ENCODE measurements at places on chromosomes 6 and 20.

DNA sequence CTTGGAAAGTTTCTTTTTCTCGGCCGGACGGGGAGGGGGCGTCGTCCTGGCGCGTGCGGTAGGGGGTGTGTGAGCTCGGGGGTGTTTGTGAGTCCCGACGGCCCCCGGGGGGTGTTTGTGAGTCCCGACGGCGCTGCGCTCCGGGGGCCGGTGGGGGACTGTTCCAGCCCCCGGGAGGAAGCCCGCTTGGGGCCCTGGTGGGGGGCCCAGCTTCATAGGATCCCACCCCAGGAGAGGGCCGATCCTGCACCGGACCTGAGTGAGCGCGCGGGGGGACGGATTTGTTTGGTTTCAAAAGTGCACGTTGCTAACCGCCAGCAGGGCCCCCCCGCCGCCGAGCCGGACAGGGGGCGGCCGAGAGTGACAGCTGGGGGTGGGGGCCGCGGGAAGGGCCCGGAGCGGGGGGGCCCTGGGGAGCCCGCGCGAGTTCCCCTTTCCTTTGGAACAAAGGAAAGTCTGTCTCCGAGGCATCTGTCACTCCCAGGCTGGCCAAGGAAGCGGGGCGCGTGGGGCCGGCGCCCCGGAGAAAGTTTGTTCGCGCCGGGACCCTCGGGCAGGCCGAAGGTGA, 485 bp downstream of the TGIF2 start:
- no peak for DNase-seq

GRCh38 chr6:45436544-45437438, 59.1 kb upstream of the SUPT3H start:
- no peak for DNase-seq

- no peak for DNase-seq
Observed at GRCh38 chr6:76771059-76771634, 692.1 kb downstream of the HTR1B start.

- no peak for DNase-seq
Observed at GRCh38 chr6:141164042-141164743, 968.5 kb upstream of the GJE1 start.

- DNase-seq = peak; percentile 25
Observed at GRCh38 chr6:109978174-109979032, at the start of gene GPR6. Gene GPR6, plus strand, starts transcription at chr6:109978311. Its CDS starts 802 bp downstream, at chr6:109979113.

- DNase-seq = no peak
Observed at GRCh38 chr20:18215566-18215965, 72.8 kb upstream of the ZNF133 start.

DNA sequence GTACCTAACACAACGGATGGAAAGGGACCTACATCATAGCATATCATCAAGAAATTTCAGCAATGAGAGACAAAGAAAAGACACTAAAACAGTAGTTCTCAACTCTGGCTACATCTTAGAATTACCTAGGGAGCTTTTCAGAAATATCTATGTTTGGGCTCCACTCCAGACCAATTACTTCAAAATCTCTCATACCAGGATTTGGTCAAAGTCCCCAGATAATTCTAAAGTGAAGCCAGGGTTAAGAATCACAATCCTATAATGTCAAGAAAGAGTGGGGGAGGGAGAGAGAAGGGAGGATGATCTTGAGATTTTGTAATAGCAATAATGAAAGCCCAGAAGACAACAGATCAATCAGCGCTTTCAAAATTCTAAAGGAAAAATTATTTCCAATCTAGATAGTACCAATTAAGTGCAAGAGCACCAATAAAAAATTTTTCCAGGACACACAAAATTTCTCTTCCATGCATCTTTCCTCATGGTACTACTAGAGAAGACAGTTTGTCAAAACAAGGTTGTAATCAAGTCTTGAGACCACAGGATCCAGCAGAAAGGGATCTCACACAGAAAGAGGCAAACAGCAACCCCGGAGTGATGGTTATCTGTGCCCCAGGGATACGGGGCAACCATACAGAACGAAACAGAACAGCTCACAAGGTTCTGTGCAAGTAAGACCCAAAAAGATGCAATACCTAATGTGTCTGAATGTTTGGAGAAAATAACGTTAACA, 152.9 kb upstream of the DST start:
- DNase-seq = no peak

DNA sequence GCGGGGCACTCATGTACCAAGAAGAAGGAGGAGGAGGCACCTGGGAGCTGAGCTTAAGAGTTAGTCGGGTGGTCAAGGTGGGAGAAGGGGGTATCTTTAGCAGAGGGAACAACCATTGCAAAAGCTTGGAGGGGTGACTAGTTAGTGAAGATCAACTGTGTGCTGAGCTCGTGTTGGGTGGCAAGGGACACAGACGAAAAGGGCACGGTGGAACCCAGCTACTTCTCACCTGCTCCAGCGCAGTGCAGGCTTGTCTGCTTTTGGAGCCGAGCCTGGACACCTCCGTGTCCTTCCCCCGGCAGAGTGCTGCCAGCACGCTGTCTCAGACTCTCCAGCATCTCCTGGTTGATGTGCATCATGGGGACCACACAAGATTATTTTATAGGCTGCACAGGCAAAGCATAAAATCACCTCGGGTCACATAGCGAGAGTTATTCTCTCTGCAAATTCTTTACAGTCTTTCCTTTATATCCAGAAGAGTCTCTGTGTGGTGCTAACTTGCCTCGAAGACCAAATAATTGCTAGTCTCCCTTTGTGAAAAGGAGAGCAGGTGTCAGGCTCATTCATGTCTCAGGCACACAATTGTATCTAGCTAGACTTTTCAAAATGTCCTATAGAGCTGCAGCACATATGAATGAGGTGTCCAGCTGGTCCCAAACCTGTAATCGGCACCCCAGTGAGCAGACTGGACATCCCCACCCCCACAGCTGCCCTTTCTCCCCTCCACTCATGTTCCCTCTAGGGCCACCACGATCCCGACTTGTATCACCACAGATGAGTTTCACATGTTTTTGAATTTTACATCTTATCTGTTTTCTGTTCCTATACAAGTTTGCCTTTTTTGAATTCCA, 123.4 kb downstream of the CEBPB start:
- DNase-seq = no peak

DNA sequence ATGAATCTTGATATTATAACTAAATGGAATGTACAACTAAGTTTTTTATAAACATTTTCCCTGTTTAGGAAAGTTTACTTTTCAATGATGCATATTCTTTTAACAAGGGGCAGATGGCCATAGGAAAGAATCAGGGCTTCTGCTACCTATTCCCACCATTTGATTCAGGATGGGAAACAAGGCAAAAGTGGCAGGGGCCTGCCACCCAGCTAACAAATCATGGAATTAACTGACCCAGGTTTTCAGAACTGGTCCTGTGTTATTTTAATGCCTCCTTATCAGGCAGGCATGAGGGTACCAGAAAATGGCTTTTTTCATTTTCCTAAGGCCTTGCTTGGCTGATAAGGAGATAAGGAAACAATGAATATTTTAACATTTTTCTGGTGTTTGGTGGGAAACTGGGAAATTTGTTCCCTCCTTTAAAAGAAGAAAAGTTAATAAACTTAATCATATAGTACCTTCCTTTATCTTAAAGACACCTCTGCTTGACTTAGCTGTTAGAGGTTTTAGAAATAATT, 6.7 kb downstream of the POU3F2 start:
- no peak for DNase-seq

GRCh38 chr6:136503303-136504029, 46.8 kb downstream of the MAP7 start:
- no peak for DNase-seq

- no peak for DNase-seq
Observed at GRCh38 chr6:65116326-65116725, 590.7 kb downstream of the EYS start.

GRCh38 chr6:130505808-130506598, 140.2 kb downstream of the TMEM200A start:
- DNase-seq = no peak

DNA sequence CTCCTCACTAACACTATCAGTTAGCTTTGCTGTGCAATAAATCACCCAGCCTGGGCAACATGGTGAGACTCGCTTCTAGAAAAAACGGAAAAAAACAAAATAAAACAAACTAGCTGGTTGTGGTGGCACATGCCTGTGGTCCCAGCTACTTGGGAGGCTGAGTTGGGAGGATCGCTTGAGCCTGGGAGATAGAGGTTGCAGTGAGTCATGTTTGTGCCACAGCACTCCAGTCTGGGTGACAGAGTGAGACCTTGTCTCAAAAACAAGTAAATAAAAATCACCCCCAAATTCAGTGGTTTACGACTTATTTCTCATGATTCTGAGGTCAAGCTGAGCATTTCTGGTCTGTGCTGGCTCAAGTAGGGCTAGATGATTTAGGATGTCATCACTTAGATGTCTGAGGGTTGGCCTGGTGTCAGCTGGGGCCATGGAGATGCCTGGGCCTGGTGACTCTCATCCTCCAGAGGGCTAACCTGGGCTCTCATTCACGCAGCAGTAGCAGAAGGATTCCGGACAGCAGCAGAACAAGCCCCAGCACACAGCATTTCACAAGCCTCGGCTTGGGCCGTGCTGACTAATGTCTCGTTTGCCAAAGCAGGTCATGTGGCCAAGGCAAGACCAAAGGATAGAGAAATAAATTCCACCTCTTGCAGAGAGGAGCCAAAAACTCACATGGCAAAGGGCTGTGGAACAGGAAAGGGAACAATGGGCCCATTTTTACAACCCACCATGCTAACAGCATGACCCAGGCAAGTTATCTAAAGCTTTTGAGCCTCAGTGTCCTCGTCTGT, 32.5 kb downstream of the MGME1 start:
- no peak for DNase-seq

DNA sequence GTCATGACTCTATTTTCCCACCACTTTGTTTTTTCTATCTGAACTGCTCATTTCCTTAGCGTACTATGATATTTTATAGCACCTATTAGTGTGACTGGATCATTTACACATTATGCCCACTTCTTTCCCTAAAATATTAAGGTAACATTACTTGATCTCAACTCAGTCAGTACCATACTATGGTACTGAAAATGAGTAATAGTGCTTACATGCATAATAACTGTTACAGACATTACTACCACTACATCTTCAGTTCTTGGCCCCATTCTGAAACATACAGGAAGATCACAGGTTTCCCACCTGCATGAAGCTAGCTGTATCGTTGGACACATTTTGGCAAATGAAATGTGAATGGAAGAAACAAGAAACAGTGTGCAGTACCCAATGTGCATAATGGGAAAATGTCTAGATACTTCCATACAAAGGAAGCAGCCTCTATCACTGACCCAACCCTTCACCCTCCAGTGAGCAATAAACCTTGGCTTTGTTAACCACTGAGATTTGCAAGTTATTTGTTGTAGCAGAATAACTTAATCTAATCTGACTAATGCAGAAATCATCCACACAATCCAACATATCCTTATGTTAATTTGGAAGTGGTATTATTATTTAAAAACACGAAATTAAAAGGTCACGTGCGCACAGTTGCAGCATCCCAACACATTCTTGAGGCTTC, 108.6 kb upstream of the DOK5 start:
- no peak for DNase-seq

DNA sequence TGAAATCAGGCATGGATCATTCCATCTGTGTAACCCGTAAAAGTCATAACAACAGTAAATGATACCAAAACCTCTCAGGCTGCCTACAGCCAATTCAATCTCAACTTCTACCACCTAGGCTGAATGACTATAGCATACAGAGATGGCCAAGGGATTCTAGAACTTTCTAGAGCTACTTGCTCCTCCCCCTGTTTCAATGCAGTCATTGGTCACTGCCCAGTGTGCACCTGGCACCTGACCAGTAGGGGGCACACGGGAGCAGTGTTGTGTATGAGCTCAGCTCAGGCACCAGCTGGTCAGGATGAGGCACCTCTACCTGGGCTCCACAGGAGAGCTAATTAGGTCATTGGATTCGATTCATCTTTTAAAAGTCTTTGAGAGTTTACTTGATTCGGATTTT, 86.2 kb downstream of the PLEKHG1 start:
- no peak for DNase-seq
